ENCODE measurements at places on chromosomes 7 and 10.

DNA sequence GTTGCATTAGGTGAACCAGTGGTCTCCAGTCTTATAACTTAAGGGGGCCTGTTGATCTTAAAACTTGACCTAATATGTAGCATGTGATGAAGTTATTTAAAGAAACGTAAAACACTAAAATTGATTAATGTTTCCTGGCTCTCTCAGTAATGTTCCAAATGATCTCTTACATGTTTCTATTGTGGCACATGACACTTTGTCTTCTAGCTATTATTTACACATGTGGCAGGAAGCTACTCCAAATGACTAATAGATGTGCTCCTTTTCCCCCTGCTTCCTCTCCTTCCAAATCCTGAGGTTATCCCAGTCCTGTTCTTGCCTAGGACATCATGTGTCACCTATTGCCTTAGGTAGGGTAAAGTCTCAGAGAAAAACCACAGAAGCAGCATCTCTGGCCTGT, 89.4 kb downstream of the FAS start:
- no peak for DNase-seq

DNA sequence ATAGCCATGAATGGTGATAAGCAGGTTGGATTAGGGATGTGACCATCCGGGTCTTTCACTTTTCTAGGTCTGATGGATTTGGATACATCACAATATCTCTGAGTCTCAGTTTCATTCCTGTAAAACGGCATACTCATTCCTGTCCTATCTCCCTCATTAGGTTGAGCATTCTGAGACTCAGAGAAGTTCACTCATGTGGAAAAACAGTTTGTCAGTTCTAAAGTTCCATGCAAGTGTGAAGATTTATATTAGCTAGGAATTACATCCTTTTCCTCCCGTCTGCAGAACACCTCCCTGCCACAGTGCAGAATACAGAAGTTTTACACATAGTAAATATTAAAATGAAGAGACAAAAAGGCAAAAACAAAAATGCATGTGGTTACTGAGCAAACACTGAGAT, 94.2 kb upstream of the SLC25A13 start:
- DNase-seq, result no peak

GRCh38 chr7:15104411-15105092, 202.0 kb upstream of the DGKB start:
- DNase-seq, result peak; percentile 44

DNA sequence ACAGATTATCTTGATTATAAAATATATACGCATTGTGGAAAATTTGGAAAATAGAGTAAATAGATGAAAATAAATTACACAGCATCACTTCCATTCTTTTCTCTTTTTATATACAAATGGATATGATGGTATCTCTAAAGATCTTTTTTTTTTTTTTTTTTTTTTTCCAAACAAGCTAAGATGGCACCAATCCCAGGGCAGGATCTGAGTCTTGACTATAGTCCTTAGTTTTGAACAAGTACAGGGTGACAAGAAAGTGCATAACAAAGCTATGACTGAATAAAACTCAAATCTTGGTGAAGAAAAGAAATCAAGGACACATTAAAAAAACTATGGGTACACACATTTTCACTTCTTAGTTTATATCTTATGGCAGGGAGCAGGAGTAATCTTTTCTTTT, 42.6 kb upstream of the FAM133B start:
- DNase-seq, result no peak

DNA sequence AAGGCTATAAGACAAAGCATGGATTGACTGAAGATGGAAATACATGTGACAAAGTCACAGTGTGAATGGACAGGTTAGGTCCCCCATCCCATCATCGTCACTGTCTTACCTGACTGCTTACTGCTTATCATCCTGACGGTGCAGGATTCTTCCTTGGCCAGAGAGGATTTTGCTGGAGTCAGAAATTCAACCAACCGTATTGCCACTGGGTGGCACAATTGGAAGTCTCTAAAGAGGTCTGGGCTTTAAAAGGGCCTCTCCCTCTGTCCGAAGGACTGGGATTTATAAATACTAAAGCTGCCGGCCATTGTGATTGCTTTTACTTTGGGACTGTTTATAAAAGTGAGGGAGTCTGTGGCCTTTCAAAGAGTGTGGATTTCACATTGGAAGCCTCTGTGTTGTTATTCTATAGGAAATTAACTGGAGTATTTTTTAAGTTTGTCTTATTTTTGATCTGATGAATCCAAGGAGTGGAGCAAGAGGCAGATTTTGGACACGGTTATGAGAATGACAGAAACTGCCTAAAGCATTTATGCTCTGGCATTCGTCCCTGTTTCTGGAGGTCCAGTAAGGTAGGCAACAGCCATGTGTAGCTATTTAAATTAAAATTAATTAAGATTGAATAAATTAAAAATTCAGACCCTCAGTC, 113.3 kb upstream of the CREB5 start:
- DNase-seq, result peak; percentile 27

DNA sequence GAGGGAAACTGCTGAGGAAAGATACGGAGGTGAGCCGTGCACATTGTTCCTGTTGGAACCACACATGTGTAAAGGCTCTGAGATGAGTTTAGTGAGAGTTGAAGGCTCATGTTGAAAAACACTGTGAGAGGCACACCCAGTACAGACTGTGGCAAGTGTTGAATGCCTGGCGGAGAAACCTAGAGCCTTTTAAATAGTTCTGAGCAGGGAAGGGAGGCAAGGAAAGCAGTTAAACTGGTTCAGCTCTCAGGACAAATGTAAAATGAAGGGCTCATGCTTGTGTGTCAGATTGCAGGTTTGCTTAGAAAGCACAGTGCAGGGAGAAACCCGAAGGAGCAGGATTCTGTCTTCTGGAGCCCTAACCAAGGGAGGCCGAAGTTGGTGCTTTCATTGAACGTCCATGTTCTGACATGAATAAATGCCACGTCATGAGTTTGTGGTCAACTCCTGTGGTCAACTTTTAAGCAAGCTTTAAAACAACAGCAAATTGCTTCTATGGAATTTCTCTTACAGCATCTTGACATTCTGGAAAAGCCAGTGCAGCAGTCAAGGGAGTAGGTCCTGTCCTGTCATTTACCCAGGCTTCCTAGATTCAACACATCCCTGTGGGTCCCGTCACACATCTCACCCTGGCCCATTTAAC, 650.9 kb upstream of the GALNT17 start:
- no peak for DNase-seq

- DNase-seq, result no peak
These were observed 47.4 kb downstream of the SORCS3 start for GRCh38 chr10:104688251-104689042.

DNA sequence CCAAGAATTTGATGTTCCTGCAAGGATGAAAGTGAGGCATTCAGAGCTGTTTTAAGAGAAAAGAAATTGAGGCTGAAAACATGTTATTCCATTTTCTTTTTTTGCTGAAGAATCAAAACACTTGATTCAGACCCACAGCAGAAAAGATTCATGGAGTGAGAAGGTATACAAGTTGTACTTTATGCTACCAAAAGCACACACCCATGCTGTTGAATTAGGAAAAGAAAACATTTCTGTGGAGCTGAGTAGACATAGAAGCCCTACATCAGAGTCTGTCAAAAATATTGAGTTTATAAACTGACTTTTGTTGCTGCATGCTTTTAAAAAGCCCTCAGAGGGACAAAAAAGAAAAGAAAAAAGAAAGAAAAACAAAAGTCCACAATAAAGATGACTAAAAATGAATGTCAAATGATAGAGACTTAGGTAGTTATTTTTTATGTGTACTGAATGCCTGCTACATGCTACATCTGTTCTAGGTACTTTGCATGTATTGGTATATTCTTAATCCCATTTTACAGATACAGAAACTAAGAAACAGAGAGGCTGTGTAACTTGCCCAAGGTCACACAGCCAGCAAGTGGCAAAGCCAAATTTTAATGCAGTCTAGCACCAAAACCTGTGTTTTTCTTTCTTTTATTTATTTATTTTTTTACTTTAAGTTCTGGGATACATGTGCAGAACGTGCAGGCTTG, 71.7 kb upstream of the PALS2 start:
- DNase-seq, result no peak

GRCh38 chr7:141864765-141865447, 23.6 kb upstream of the PRSS37 start:
- DNase-seq, result no peak

DNA sequence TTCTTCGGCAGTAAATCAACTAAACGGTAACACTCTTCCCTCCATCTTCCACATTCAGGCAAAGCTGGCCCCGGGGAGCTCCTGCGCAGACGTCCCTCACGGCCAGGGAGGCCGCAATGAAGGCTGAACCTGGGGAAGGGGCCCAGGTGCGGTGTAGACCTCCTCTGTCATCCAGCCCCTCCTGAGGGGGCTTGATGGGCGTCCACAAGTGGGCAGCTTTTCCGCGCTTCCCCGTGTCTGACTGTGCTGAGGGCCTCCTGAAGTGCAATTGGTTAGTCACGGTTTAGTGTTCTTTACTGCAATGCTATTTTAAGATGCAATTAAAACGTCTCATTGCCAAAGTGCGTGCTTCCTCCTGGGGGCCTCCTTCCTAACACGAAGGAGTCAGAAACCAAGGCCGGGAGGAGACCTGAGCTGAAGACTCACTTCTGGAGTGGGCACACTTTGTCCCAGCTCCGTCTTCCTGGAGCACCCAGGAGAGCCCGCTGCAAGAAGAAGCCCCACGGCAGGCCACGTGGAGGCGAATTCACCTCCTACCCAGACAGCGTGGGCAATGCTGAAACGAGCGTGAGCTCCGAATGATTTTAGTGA, 173.3 kb downstream of the ELFN1 start:
- DNase-seq, result no peak

GRCh38 chr10:79189853-79190435, 121.2 kb downstream of the ZMIZ1 start:
- DNase-seq, result no peak

DNA sequence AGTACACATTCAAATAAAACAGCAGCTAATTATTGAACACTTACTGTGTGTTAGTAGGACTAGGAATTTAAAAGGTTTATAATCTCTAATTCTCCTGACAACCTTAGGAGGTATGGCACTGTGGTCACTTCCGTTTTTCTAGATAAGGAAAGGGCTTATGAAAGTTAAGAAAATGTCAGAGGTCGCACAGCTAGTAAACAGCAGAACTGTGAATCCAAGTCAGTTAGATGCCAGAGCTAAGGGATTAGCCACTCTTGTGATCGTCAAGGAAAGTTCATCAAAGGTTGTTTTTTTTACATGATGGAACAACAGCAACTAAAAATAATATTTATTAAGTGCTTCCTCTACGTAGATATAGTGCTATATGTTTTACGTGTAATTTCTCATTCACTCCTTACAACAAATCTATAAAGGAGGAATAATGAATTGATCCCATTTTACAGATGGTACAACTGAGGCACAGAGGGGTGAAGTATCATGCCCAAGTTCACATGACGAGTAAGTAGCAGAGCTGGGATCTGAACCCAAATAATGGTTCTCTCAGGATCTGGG, 84.9 kb downstream of the NAMPT start:
- DNase-seq, result no peak

DNA sequence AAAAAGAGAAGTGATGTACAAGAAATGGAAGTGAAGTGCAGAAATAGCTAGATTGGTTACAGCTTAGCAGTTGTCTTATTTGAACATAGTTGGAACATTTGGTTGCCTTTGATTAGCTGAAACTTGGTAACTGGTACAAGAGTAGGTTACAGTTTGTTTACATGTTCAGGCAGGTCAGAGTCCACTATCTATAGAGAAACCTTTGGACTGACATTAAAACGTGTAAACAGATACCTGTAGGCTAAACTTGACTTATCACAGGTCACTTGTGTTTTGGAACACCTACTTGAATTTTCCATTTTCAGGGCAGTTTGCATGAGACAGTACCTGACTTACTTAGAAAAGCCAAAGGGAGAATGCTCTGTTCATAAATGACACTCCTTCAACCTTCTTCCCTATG, 28.5 kb upstream of the CYP2C8 start:
- no peak for DNase-seq

DNA sequence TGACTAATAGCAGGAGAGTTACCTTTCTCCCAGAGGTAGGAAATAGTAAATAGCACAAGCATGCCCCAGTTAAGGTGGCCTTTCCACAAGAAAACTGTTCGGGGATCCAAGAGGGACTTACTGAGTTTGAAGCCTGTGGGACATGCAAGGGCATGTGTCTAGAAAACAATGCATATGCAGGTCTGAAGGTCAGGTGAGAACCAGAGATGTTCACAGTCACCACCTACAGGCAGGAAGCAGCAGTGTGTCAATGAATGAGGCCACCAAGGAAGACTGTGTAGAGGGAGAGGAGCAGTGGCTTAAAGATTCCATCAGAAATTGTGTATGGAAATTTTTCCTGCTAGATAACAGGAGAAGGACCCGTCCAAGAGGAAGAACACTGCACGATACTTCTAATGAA, 66.0 kb downstream of the CALD1 start:
- DNase-seq, result no peak

GRCh38 chr10:70849582-70850016, 33.9 kb downstream of the SGPL1 start:
- no peak for DNase-seq

- no peak for DNase-seq
These were observed 164.2 kb upstream of the ITGB1 start for GRCh38 chr10:33122014-33122809.

- DNase-seq, result no peak
These were observed 128.7 kb upstream of the CXCL12 start for GRCh38 chr10:44513591-44513990.

DNA sequence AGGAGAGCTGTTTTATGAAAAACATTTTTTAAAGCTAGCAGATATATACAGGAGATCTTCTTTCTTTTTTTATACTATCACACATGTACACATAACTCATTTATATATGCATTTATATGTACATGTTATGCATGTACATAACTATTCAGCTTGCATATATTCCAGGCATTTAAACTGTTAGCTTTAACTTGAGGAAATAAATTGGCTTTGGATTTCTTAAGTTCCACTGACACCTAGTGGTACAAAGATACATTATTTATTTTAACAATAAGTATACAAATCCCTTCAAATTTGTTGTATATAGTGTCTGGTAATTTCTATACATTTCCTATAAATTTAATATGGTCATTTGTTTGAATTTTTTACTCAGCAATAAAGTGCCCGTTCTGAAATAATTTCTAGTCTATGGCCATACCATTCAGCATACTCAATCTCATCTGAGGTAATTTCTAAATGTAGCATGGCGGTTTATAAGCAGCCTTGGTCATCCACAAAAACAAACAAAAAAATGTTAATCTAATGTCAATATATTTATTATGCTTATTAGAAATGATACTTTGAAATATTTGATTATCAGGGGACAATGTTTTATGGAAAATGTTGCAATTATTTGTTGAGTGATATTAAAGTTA, 11.6 kb downstream of the ZDHHC6 start:
- no peak for DNase-seq

DNA sequence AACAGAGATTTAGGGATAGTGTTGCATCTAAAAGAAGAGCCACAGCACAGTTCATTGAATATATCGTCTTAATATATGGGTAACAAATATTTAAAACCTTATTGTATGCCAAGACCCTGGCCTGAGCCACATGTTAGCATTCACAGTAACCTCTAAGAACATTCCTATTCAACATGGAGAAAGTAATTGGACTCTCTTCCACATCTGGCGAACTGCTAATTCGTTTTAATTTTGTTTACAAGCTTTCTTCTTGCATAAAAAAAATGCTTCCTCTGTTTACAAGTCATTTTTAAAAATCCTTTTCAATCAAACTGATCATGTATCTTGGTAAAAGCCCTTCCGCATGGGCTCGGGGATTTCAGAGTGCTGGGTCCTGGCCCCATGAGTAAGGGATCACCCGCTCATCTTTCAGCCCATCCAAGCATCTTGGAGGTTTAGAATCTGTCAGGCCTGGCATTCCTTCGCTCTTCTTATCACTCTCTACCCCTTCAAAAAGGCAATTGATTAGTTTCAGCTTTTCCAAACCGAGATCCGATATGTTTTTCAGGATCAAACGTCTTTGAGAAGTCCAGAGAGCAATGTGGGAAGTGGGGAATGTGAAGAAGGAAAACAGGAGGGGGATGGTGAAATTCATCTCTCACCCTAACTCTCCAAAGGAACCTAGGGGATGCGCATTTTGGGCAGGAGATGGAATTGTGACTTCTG, 7.3 kb downstream of the TWIST1 start:
- DNase-seq, result no peak

Data from NCI-H524 (cell line).